ENCODE measurements at places on chromosomes 2 and 18. TPM values are rescaled to one million over a fixed set of nuclear protein-coding genes. Genes with fewer than 3 reads are reported as not detected.

Gene IL36G
- not detected for polyA plus RNA-seq

Gene RTP5
- 0.05 TPM for polyA plus RNA-seq

Gene STEAP3
- polyA plus RNA-seq: 4.8 TPM

Gene ATOH8
- 57.8 TPM for polyA plus RNA-seq

Gene ABCG8
- polyA plus RNA-seq: not detected

Gene KCTD1
- 31.4 TPM for polyA plus RNA-seq

Gene RNF144A
- 4.7 TPM for polyA plus RNA-seq

Gene SLC38A11
- 0.25 TPM for polyA plus RNA-seq

Gene ACVR1C
- polyA plus RNA-seq: 0.36 TPM

Gene DUSP28
- 10.9 TPM for polyA plus RNA-seq

Gene CFAP53
- polyA plus RNA-seq: 0.34 TPM

Gene TSPYL6
- not detected for polyA plus RNA-seq

Gene CSRNP3
- polyA plus RNA-seq: 1.6 TPM

Gene FAM124B
- polyA plus RNA-seq: 0.61 TPM

Gene GREB1
- polyA plus RNA-seq: 4.6 TPM

Gene TUBA3D
- 28.0 TPM for polyA plus RNA-seq

Gene LAPTM4A
- polyA plus RNA-seq: 224 TPM

Gene ALPP
- not detected for polyA plus RNA-seq

Gene LINC00305
- polyA plus RNA-seq: not detected

Gene ANKRD44
- polyA plus RNA-seq: 4.8 TPM

Gene CCDC85A
- polyA plus RNA-seq: 1.1 TPM

Gene SMIM21
- not detected for polyA plus RNA-seq

Gene STK39
- polyA plus RNA-seq: 10.5 TPM

Gene CAMKMT
- polyA plus RNA-seq: 4.6 TPM

Gene DRC1
- not detected for polyA plus RNA-seq

Gene SERPINB3
- not detected for polyA plus RNA-seq

Gene FBXO11
- polyA plus RNA-seq: 23.4 TPM

Gene GDF7
- 0.25 TPM for polyA plus RNA-seq

Gene FHOD3
- 118 TPM for polyA plus RNA-seq

Gene KRTCAP3
- 0.38 TPM for polyA plus RNA-seq

Gene UGT1A10
- polyA plus RNA-seq: not detected

Gene EML6
- polyA plus RNA-seq: 0.43 TPM

Gene ZSCAN30
- 16.9 TPM for polyA plus RNA-seq

Gene EVX2
- polyA plus RNA-seq: not detected

Gene LRRTM4
- 0.09 TPM for polyA plus RNA-seq

Gene BOK
- 3.5 TPM for polyA plus RNA-seq

Gene MYO7B
- polyA plus RNA-seq: 0.81 TPM

Gene MAP3K2
- 4.3 TPM for polyA plus RNA-seq

Gene WDR75
- 12.6 TPM for polyA plus RNA-seq

Gene LTBP1
- polyA plus RNA-seq: 53.0 TPM

Gene NEU2
- not detected for polyA plus RNA-seq

Gene DCAF17
- polyA plus RNA-seq: 2.9 TPM

Gene POTEF
- polyA plus RNA-seq: 0.05 TPM

Gene SKOR2
- polyA plus RNA-seq: not detected

Gene KCNK3
- 29.3 TPM for polyA plus RNA-seq

Gene TRAK2
- 37.6 TPM for polyA plus RNA-seq

Gene CFAP65
- not detected for polyA plus RNA-seq

All from right cardiac atrium (tissue), 5 donors.